IPS-NIHi11 (cell line): ENCODE measurements at places on chromosomes 1 and 21.
A peak's percentile ranks its signal among the peaks of the same experiment; 100 is the strongest.

GRCh38 chr1:57788313-57788712 lies 364.5 kb upstream of the DAB1 start:
- DNase-seq = no peak

GRCh38 chr21:20789729-20790500 lies 208.3 kb upstream of the NCAM2 start:
- peak; percentile 50 for DNase-seq

- no peak for DNase-seq
These were observed 42.4 kb downstream of the PTPRC start for GRCh38 chr1:198681252-198681651.

DNA sequence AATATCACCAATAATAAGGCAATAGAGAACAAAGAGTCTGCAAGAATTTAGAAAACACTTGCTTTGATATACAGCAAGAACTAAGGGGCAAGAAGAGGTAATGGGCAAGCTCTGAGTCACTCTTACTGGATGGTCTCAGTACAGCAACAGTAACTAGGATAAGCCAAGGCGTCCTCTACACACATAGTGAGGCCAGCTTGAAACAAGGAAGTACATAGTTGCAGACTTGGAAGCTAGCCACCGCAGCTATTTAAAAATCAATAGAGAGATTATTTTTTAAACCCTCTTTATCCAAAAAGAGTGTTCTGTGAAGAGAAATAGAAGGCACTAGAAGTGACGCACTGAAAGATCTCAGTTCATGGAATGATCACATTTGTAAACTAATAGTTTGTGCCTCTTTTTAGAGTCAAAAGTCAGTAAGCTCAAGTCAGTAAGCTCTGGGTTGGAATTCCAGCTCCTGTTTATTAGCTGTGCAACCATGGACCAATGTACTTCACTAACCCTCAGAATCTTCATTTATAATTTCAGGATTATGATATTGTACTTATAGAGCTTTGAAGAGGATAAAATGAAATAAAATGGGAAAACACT lies 118.6 kb downstream of the AKT3 start:
- no peak for DNase-seq

DNA sequence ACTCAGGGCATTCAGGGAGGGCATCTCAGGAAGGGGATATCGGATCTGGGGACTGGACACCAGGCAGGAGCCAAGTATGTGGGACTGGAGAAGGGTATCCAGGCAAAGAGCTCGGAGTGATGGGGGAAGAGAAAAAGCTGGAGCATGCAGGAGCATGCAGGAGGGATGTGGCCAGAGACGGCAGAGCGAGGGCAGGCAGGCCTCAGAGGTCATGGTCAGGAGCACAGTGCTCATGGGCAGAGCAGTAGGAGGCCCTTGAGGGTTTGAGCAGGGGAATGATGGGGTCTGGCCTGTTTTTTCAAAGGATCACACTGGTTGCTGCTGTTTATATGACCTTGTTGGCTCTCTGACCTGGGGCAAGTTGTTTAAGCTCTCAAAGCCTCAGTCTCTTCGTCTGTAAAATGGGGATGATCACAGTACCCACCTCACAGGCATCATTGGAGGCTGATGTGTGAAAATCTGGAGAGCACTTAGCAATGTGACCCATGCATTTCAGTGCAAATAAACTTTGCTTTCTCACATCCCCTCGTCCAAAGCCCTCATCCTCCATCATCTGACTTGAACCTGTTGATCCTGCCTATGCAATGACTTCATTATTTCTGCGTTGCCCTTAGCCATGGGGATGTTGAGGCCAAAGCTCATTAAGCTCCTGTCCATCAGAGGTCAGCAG lies 273.1 kb downstream of the MATN1 start:
- DNase-seq = no peak

- no peak for DNase-seq
These were observed 139.1 kb downstream of the PLA2G4A start for GRCh38 chr1:186967656-186968394.

DNA sequence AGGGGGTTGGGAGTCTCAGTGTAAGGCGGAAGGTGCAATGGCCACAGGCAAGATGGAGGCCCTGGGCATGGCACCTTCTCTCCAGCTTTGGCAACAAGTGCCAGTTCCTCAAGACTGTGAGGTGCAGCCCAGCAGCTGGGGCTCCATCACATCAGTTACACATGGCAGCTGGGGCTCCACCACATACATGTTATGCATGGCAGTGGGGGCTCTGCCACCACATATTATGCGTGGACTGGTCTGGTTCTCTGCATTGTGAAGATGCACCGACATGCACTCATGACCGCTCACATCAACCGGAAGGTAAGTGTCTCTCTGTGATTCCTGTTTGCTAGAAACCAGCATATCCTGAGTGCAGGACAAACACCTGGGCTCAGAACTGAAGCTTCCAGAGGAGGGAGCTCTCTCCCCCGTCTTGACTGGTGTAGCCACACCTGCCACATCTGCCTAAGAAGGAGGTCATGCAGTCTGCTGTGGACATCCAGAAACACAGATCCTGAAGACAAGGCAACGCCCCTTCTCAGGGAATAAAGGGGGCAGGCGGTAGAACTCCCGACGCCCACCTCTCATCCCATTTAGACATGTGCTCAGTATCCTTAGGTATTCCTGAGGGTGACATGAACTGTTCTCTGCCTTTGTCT lies 104.1 kb upstream of the TMPRSS2 start:
- DNase-seq = peak; percentile 70

DNA sequence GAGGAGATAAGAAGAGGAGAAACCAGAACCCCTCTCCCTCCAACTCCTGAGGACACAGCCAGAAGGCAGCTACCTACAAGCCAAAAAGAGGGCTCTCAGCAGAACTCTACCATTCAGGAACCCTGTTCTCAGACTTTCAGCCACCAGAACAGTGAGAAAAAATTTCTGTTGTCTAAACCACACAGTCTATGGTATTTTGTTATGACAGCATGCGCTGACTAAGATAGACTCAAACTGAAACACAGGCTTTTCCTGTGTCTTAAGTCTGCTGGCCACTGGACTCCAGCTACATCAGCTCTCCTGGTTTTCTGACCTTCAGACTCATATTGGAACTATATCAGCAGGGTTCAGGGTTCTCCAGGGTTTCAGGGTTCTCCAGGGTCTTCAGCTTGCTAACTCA lies 126.5 kb upstream of the TNFSF4 start:
- no peak for DNase-seq

DNA sequence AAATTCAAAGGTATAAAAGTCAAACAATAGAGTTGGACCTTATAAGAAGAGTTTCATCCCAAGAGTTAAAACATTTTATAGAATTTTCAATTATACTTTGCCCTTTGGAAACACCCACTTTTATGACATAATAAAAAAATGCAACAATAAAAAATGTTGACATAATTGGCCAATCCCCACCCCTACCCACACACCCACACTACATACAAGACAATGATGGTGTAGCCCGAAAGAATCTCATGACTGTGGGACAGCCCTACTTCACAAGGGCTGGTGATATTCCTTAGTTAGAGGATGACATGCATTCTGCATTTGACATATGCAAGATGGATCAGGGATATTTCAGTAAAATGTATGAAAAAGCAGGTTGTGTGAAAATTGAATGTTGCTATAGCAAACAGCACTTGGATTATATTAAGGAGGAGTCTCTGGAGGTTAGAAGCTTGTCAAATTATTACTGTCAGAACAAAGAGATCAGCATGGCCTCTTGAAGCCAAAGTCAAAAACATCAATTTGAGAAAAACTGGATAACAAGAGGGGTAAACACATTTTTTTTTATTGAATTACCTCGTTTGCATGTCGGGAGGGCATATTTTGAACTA lies 133.0 kb upstream of the SAMSN1 start:
- DNase-seq = no peak

DNA sequence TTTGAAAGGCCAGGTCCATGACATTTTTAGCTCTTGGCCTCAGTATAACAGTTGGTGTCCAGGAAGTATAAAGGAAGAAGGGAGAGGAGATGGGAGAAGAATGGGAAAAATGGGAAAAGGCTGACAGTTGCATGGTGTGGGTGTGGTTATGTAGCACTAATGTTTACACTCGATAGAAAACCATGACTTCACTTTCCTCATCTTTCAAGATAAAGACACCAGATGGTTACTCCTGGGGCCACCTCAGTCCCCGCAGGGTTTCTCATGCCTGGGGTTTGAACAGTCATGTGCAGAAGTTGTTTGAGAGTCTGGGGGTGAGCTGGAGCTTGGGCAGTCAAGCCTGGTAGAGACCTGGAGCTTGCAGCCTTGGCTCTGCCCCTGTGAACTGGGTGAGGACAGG lies 7.9 kb downstream of the PGBD2 start:
- no peak for DNase-seq

DNA sequence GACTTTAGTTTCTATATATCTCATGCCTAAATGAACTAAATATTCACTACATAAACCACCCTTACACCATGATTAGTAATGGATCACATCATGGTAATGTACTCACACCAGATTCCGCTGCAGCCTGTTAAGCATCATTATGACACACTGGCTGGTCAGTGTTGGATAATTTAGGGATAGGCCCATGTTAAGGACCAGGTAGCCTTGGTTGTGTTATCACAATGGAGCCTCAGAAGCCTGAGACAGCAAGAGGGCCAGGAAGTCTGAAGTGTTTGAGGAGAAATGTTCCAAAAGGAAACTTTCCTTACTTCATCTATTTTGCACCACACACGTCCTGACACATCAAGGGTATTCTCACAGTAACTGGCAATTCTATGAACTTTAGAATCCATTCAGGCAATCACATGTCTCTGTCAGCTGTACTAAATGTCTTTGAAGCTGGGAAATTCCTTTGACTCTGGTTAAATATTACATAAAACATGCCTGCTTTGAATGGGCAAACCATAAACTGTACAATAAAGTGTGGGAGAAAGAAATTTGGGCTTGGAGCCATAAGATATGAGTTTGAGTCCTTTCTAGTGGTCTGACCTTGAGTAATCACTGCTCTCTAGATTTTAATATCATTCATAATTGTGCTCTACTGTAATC lies 105.3 kb upstream of the DPT start:
- no peak for DNase-seq

GRCh38 chr1:27868556-27868931 lies 3.8 kb upstream of the THEMIS2 start:
- no peak for DNase-seq

DNA sequence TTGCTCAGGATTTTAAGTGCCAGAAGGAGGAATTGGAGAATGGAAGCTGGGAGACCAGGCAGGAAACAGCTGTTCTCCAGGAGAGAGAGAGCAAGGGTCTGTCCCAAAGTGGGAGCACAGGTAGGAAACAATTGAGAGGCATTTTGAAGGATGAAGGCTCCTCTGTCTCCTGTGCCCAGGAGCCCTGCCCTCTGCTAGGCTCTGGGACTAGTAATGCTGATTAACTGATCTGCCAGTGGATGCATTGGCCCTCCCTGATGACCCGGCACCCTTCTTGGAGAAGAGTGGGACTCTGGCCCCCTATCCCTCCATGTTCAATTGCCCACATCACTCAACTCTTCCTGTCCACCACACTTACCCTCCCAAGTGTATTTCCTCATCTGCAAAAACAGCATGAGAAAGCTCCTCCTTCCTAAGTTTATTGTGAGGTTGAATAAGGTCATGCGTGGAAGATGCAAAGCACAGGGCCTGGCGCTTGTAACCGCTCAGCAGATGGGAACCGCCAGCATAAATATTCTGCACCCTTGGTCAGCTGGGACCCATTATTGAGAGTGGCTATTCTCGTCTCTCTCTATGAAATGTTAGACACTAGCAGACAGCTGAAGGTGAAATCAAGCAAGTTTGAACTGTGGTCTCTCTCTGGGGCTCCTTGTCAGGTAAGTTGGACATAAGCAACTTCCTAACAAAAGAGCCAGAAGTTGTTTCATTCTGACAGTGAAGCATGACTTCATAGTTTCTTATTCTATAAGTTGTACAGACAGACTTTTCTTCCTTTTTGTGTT lies 63.0 kb upstream of the ANGPTL1 start:
- no peak for DNase-seq

DNA sequence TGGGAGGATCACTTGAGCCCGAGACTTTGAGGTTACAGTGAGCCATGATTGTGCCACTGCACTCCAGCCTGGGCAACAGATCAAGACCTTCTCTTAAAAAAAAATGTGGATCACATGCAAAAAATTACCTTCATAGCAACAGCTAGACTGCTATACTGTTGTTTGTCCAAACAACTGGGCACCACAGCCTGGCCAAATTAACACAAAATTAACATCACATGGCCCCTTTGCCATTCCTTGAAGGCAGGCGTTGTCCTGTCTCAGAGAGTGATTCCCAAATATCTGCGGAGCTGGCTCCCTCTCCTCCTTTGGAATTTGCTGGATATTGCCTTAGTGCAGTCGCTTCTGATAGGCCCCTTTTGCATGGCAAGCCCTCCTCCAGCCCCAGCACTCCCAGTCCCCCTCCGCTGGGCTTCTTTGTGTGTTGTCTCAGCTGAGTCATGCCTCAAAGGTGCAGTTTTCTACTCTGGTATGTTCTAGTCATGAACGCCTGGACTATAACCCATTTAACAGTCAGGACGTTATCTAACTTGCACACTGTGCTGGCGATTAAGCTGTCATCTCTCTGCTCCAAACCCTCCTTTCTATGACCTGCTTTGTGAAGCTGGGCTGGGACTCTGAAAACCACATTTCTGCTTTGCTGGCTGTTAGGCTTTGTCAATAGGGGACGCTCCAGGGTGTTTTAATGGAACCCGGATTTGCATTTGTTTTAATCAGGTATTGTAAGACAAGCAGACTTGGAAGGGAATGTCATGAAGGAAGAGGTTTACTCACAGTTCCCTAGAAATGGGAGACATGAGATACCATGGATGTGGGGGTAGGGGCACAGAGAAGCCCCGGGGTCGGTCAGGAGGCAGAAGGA lies 20.1 kb upstream of the HPCAL4 start:
- DNase-seq = no peak

GRCh38 chr1:21114431-21114830 lies 62.3 kb downstream of the EIF4G3 start:
- no peak for DNase-seq

DNA sequence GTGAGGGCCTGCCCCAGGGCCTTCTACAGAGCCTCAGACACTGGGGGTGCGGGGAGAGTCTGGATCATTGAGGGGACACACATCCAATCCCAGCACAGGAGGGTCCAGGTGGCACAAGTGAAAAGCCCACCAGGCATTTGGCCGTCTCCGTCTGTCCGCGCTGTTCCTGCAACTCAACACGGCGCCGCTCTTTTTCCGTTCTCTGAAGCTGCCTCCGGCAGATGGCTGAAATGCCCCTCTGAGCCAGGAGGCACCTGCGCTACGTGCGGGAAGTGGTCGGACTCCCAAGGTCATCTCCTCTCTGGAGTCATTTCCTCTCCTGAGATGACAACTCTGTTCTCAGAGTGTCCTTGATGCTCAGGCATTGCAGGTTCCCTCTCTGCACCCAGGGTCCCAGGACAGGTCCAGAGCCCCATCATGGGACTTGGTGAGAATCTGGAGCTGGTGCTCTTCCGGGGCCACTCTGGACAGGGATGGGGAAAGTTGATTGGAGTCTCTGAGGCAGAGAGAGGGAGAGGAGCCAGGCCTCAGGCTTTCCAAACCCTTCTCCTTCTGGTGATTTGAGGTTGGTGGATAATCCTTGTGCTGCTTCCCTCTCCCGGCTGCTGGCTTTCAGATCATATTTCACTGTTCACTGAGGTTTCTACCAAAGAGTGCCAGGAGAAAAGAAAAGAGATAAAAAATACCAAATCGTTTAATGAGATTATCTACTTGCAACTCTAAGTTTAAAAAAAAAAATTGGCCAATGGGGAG lies 14.0 kb upstream of the MIXL1 start:
- no peak for DNase-seq
